Suppressor macrophage (primary cell): ENCODE measurements at places on chromosomes 12 and 14.
A peak's percentile ranks its signal among the peaks of the same experiment; 100 is the strongest.

- DNase-seq, result no peak
Measured at GRCh38 chr12:69042970-69043369, 110.0 kb upstream of the CPM start.

- DNase-seq, result no peak
Measured at GRCh38 chr14:83559721-83560120, 1970.2 kb upstream of the FLRT2 start.

DNA sequence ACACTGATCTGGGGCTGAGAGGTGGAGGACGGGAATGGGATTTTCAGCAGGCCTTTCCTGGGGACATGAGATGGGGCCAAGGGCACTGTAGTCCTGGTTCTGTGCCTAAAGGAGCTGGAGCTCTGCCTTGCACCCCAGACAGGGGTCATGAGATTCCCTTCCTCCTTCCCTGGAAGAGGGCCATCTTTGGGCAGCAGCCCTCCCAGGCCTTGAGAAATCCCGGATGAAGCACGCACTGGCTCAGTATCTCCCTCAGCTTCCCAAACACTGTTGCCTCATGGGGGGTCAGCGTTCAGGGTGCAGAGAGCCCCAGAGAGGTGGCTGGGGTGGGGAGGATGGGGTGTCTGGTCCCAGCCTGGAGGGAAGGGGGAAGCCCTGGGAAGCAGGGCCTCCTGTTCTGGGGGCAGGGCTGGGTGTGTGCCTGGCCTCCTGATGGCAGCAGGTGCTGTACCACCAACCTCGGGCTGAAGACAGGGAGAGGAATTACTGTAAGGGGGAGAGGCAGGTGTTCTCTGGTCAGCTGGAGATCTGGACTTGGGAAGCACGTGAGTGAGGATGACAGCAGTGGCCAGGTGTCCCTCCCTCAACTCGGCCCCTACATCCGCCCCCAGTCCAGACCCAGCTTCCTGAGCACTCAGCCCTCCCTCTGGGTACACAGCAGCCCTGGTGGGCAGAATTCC, 8.4 kb upstream of the NR4A1 start:
- no peak for DNase-seq

DNA sequence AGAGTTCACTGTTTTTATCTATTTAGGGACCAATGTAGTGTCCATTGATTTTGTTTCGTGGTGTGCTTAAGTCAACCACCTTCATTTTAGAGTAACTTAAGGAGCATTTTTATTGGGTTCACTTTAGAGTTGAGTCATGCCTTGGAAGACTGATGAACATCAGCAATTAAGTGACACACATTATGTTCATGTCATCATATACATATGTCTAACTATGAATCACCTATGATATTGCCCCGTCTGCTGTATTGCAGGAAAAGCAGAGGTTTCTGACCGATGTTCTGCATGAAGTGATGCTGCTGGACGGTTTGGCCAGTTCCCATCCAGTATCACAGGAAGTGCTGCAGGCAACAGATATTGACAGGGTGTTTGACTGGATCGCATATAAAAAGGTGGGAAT, 227.1 kb downstream of the TRHDE start:
- no peak for DNase-seq

DNA sequence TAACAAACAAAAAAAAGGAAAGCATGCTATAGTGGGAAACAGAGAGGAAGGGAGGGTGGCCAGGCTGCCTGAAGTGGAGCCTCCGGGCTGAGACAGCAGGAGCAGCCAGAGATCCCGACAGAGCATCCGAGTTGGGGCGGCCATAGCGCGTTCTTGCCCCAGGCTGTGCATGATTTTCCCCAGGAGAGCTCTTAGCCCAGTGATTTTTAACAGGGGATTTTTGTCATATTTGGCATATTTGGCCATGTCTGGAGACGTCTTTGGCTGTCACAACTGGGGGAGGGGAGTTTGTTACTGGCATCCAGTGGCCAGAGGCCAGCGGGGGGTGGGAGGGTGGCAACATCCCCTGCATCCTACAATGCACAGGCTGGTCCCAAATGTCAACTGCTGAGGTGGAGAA, 23.6 kb downstream of the BDKRB1 start:
- DNase-seq, result no peak

GRCh38 chr12:79822475-79822874, 112.4 kb downstream of the PPP1R12A start:
- no peak for DNase-seq

DNA sequence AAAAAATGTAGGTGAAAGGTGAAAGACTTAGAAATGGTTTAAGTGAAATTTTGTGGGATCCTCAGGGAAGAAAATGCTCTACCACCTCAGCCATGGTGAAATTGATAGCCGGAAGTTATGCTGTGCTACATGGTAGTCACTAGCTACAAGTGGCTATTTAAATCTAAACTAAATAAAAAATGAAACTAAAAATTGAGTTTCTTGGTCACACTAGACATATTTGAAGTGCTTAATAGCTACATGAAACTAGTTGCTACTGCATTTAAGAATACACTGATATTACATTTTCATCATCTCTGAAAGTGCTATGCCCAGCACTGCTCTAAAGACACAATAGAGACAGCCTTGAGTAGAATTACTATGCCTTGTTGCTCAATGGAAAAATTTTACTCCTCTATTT, 10.3 kb upstream of the SLCO1B3 start:
- no peak for DNase-seq

DNA sequence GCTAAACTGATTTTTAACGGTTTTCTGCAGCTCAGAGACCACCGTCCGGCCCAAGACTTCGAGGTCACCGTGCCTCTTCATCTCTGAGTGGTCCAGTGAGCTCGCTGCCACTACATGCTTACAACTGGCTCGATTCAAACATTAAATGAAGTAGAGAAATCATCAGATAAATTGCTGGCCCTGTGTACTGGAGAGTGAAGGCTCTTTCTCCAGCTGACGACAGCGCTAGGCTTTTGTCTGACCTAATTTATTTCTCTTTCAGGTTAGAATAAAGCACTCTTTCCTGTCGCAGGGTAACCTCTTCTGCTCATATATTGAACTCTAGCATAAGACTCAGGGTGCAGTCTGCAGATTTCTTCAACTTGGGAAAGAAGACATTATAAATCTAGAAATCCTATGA, 6.4 kb downstream of the BCL11B start:
- no peak for DNase-seq

DNA sequence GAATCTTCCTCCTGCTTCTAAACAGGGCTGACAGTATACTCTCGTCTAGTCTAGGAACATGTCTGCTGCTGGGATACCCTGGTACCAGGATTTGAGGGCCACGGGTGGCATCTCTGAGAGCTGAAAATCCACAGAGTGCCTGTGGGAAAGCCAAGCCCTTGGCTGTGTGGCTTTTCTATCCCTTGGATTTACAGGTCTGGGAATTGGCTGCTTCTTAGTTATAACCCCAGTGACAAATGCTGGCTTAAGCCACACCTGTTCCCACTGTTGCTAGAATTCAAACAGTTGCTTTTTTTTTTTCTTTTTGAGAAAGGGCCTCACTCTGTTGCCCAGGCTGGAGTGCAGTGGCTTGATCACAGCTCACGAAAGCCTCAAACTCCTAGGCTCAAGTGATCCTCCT, 14.3 kb upstream of the RIN3 start:
- DNase-seq, result no peak

DNA sequence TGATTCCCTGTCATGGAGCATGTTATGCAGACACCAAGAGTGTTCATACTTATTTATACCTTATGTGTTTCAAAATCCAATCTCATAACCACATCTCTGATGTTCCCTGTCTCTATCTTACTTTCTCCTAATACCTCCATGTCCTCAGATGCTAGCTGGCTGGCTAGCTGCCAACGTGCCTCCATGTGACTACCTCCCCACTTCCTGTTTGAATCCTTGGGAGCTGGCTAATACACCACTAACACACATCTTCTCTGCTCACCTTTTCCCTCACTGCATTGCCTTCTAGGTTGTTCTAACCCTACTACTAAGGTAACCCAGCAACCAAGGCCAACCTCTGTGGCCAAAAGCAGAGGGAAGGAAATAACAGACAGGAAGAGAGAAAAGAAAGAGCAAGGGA, 27.3 kb downstream of the TTC5 start:
- no peak for DNase-seq

GRCh38 chr14:90050271-90050670, 11.5 kb upstream of the KCNK13 start:
- no peak for DNase-seq

GRCh38 chr14:66483322-66483721, 2.8 kb upstream of the CCDC196 start:
- no peak for DNase-seq

DNA sequence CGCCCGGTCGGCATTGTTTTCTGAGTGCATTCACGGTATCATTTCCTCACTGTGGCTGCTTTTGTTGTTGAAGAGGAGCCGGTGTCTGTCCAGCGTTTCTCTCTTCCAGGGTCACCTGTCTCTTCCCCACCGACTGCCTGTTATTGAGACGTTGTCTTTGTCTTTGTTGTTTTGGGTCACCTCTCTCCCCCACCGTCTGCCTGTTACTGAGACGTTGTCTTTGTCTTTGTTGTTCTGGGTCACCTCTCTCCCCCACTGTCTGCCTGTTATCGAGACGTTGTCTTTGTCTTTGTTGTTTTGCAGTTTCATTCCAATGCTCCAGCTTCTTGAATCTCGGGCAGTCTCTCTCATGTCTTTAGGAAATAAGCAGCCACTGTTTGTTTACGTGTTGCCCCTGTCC, 69.9 kb downstream of the DDX51 start:
- no peak for DNase-seq

DNA sequence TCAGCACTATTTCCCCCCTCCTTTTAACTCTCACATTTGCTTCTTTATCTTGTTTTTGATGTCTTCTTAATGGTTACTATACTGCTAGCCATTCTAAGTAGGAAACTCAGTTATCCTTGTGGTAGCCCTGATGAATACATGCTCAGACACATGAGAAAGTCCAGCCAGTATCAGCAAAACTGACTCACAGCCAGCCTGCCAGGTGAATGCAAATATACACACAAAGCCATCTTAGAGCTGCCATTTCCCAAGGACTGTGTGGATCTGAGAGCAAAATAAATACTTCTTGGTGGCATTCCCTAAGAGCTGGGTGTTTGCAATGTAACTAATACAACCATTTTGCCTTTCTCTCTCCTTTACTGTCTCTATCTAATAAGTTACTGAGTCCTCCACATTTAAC, 455.2 kb downstream of the CCER1 start:
- DNase-seq, result no peak

- no peak for DNase-seq
Measured at GRCh38 chr12:106205208-106206069, 42.4 kb downstream of the CKAP4 start.

DNA sequence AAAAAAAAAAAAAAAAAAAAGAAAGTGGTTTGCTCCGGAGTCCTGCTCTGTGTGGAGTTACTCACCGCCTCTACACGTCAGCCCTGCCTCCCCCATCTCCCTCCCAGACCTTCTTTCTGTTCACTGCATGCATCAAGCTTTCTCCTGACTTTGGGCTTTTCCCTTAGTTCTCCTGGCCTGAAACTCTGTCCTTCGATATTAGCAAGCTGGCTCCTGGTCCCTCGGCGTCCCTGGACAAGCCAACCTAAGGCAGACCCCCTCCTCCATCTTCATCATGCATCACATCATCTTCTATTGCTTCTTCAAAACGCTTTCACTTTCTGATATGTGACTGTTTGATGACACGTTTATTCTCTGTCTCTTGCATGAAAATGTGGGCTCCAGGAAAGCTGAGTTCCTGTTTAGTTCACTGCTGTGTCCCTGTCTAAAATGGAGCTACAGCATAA, 40.6 kb downstream of the SLC15A4 start:
- peak; percentile 26 for DNase-seq

DNA sequence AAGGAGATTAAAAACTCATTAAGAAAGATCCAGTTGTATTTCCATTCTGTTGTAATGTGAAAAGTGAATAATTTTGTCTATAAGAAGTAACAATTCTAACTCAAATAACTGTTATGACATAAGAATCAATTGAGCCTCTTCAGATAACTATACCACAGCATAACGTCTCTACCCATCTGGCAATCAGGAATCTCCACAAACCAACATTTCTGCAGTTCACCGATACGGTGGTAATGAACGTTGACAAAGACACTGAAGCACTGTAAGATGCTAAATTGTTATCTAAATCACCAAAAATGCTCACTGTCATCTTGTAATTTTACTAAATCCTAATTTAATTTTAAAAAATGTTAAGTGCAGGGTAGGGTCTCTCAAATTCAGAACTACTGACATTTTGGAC, 130.9 kb upstream of the USP15 start:
- no peak for DNase-seq

DNA sequence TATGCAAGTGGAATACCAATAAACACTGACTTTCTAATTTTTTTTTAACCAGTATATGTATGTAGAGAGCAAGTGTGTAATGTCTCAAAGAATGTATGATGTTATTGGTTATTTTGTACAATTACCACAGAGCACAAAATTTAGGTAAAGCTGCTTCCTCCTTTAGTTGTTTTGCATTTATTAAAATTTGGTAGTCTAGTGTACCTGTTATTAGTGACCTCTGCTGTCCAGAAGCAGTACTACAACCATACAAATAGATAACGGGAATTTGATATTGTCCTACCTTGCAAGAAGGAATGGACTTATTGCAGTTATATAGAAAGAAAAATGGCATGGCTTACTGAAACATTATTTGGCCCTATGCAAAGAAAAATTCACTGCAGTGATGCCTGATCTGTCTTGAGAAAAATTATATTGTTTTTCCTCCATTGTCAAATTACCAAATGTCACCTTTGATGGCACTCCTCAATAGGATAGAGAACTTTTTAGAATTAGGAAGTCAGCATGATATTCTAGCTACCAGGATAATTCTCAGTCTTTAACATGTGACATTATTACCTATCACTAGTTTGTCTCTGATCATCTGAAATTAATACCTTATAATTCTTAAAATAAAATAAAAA, 153.9 kb upstream of the RMST start:
- peak; percentile 68 for DNase-seq

DNA sequence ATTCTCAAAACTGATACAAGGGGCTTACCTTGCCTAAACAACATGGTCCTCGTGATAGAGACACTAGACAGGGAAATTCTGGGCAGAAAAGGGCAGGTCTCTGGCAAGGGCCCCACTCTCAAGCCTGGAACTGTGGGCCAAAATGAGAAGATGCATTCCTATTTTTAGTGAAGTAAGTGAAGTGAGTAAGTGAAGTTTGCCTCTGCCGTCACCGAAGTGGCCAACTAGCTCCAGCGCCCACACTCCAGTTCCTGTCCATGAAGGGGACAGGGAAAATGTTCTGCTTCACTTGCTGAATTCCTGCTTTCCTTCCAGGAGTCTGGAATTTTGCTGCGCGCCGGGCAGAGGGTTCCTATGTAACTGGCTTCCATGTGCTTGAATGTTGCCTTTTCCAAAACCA, 1035.6 kb upstream of the TMEM132C start:
- peak; percentile 53 for DNase-seq
